Renal cortical epithelial cell (primary cell): ENCODE measurements at places on chromosomes 13 and 19. TPM values are rescaled to one million over a fixed set of nuclear protein-coding genes. Genes with fewer than 3 reads are reported as not detected.

DNA sequence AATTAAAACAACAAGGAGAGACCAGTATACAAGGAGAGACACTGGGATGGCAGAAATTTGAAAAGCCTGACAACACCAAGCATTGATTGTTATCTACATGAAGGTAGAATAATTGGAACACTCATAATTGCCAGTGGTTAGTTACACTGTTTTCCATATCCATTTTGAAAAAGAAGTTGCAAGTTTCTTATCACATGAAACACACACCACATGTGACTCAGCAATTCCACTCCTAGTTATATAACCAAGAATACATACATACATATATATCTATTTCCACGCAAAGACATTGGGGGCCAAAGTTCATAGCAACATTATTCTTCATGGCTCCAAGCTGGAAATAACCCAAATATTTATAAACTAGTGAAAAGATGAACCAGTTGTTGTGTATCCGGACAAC, 15.2 kb upstream of the PABPC3 start:
- no peak for DNase-seq

- no peak for DNase-seq
Observed at GRCh38 chr19:49971991-49972411, 11.0 kb upstream of the SIGLEC11 start.

Gene ZNF616
- total RNA-seq, result 14.8 and 14.9 TPM in 2 replicates

DNA sequence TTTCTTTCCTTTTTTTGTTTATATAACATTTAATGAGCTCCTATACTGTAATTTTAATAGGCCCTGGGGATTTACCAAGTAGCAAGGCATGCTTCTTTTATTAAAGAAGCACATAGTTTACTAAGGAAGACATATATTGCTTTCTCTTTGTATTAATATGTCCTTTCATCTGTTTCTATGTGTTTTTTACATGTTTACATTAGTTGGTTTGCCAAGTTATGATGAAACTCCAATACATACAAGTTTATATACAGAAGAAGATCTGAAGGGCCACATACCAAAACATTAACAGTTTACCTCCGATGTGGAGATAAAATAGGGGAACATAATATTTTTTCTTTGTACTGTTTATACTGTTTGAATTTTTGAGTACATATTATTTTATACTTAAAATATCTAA, 100.9 kb downstream of the LACC1 start:
- no peak for DNase-seq

DNA sequence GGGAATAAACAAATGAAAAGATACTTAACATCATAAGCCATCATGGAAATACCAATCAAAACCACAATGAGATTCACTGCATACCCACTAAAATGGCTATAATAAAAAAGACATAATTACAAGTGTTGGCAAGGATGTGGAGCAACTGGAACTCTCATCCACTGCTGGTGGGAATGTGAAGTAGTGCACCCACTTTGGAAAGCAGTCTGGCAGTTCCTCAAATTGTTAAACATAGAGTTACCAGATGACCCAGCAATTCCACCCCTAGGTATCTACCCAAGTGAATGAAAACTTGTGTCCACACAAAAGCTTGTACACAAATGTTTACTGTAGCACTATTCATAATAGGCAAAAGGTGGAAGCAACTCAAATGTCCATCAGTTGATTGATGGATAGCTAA, 46.9 kb downstream of the FLT1 start:
- no peak for DNase-seq

GRCh38 chr19:55802281-55802680, 29.5 kb downstream of the NLRP11 start:
- no peak for DNase-seq

Gene POU4F1
- total RNA-seq, result not detected in 2 replicates

DNA sequence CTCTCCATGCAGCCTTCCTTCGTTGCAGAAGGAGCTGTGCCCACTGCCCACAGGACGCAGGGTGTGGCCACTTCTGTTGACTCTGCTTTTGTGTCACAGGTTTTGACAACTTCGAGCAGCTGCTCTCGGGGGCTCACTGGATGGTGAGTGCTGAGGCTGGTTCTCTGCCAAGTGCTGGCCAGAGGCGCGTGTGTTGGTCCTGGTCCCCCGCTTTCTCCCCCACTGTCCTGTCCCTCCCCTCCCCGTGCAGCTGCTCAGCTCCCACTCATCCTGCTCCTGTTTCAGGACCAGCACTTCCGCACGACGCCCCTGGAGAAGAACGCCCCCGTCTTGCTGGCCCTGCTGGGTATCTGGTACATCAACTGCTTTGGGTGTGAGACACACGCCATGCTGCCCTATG, 10.6 kb upstream of the PDCD2L start:
- DNase-seq, result no peak

DNA sequence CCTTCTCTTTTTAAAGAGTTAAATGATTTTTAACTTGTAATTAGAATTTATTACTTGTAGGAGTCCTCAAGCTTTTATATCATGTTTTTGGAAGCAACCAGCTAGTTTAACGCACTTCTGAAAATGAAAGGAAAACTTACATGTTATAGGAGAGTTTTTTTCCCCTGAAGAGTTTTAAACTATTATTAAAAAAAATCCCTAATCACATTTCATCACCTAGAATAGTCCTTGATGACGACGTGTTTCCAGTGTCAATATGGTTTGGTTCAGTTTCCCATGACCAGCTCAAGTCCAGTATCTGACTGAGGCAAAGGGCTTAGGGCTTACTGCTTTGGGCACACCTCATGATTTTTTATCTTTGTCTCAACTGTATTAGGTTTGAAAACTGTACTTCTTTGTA, 36.0 kb downstream of the URI1 start:
- no peak for DNase-seq

DNA sequence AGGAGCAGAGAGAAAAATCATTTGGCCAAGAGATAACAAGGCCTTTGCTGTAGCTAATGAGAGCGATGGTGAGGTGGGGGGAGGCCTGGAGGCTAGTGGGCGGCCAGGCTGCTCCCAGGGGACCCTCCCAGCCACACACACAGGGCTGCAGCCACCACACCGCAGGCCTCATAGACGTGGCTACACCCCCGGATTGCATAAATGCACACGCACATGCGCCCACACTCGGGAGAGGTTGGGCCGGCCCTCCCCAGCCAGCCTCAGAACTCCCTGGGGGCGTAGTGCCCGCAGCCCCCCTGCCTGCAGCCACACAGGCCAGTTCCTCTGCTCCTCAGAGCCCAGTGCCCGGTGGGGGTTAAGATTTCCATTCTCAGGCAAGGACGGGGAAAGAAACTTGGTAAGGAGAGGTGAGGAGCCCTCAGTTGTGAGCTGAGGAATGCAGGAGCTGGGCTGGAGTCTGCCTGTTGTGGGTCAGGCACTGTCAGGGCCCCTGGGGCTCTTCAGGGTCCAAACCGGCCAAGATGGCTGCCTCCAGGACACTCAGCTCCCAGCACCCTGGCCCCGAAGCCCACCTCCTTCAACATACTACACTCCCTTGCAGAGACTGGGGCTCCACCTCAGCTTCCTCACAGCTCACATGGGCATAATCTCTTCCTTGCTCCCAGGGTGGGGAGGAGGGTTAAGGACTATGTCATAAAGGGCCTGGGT, 8.0 kb downstream of the PTH2 start:
- DNase-seq, result no peak

- no peak for DNase-seq
Observed at GRCh38 chr19:5672708-5673459, 7.4 kb downstream of the MICOS13 start.

GRCh38 chr13:73943137-73943964, 190.9 kb downstream of the KLF12 start:
- DNase-seq, result no peak

DNA sequence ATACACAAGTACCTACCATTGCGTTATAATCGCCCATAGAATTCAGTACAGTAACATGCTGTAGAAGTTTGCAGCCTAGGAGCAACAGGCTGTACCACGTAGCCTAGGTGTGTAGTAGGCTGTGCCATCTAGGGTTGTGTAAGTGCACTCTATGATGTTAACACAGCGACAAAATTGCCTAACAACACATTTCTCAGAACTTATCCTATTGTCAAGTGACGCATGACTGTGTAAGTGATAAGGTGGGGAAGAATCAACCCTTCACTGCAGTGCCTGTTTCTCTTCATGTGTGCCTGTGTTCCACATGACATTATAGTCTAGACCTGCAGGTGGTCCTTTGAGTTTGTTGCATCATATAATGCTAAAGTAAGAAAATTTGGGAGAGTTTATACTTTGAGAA, 94.0 kb downstream of the PCDH9 start:
- DNase-seq, result no peak

- DNase-seq, result peak; percentile 15
Observed at GRCh38 chr19:49113762-49114629, at the start of gene LIN7B. Gene LIN7B (plus strand): TSS chr19:49114370. CDS start chr19:49114405, 35 bp downstream.

- DNase-seq, result no peak
Observed at GRCh38 chr19:51138549-51138979, 3.5 kb upstream of the SIGLEC7 start.
